CD8-positive, alpha-beta T cell (primary cell): ENCODE measurements at places on chromosomes 1 and 21. TPM values are rescaled to one million over a fixed set of nuclear protein-coding genes. Genes with fewer than 3 reads are reported as not detected.
A peak's percentile ranks its signal among the peaks of the same experiment; 100 is the strongest.

DNA sequence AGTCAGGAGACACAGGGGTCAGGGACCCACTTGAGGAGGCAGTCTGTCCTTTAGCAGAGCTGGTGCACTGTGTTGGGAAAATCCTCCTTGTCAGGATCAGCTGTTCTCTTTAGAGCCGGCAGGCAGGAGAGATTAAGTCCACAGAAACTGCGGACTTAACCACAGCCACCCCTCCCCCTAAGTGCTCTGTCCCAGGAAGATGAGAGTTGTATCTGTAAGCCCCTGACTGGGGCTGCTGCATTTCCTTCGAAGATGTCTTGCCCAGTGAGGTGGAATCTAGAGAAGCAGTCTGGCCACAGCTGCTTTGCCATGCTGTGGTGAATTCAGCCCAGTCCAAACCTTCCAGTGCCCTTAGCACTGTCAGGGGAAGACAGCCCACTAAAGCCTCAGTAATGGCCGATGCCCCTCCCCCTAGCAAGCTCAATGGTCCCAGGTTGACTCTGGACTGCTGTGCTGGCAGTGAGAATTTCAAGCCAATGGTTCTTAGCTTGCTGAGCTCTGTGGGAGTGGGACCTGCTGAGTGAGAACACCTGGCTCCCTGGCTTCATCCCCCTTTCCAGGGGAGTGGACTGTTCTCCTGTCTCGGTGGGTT, 172.8 kb downstream of the ST6GALNAC3 start:
- DNase-seq = no peak

GRCh38 chr1:10604966-10605365, 130.2 kb downstream of the PEX14 start:
- DNase-seq = no peak

DNA sequence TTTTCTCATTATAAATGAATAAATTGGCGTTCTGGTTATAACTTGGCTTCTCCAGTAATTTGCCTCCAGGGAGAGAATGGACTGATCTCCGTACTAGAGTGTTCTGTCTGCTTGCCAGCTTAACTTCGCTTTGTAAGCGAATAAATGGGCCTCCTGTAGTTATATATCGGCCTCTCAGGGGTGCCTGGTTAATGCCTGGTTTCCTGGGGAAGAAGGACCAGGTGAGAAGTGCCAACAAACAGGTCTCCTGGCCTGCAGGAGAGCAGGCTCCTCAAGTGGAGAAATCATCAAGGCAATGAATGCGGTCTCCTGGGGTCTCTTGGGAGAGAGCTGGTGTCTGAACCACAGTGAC, 107.4 kb upstream of the SERBP1 start:
- DNase-seq = no peak

DNA sequence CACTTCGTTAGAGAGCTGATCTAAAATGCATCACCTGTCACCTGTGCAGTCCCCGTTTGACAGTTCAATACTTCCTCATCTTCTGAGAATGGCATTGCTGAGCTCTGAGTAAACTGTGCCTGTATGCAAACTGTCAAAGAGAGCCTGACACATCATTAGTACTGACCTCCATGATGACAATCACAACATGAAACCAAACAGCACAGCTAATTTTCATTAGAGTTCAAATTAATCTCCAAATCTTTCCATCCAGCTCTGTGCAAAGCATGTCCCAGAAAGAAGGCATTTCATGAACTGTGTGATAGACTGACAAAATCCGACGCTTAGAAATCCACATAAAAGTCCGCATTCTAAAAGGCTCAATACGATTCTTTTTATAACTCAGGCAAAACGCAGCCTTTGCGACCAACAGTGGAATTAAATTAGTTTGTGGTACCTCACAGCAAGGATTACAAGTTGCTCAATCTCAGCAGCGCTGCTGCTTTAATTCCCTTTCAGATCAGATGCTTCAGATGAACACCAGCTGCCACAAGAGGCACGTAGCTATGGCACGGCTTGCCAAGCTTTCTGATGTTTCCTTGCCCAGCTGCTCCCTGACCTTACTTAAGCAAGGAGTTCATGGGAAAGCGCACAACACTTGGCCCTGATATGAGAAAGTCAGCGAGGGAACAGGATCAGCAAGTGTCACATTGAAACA, 765.5 kb upstream of the PRMT6 start:
- no peak for DNase-seq

GRCh38 chr21:33355996-33356395, 31.2 kb downstream of the IFNAR1 start:
- no peak for DNase-seq

DNA sequence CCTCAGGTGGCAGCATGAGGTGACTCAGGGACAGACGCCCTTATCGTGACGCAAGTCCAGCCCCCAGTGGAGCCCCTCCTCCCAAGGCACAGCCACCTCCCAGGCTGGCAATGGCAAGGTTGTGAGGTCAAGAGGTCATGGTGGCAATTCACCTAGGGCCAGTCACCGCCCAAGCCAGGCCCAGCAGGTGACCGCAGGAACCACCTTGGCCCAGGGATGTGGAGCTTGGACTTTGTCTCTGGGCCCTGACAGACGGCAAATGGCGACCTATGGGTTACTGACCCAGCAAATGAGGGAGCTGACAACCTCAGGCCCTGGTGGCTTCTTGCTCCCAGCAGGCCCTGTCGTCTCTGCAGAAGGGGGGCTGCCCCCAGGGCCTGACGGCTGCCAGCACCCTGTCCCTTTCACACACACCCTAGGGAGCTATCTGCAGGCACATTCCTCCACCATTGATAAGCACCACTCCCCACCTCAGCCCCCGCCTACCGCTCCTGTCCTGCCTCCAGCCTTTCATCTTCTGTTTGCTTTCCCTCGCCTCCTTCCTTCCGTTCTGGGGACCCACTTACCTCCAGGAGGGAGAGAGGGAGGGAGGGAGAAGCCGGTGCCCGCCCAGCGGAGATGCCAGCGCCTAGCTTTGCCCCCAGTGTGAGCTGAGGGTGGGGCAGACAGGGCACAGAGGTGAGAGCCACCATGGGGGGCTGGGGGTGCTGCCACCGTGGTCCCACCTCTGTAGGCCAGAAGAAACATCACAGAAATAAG, 12.1 kb downstream of the EPHA2 start:
- no peak for DNase-seq

GRCh38 chr1:45009296-45009865, 1.7 kb downstream of the HECTD3 start:
- DNase-seq = no peak

GRCh38 chr1:199010933-199011332, 372.1 kb downstream of the PTPRC start:
- DNase-seq = no peak

DNA sequence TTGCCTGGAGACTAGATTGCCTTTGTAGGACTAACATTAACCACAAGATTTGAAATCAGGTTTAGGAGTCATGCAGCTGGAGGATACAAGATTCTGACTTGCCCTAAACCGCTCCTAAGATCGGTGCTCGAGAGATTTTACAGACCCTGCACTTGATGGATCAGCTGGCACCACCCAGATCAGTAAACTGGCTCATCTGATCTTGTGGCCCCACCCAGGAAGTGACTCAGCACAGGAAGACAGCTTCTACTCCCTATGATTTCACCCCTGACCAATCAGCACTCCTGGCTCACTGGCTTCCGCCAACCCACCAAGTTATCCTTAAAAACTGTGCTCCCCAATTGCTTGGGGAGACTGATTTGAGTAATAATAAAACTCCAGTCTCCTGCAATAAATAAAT, 876 bp upstream of the CATSPERE start:
- no peak for DNase-seq

- DNase-seq = no peak
These were observed 487.5 kb upstream of the CHRM3 start for GRCh38 chr1:238898856-238899255.

DNA sequence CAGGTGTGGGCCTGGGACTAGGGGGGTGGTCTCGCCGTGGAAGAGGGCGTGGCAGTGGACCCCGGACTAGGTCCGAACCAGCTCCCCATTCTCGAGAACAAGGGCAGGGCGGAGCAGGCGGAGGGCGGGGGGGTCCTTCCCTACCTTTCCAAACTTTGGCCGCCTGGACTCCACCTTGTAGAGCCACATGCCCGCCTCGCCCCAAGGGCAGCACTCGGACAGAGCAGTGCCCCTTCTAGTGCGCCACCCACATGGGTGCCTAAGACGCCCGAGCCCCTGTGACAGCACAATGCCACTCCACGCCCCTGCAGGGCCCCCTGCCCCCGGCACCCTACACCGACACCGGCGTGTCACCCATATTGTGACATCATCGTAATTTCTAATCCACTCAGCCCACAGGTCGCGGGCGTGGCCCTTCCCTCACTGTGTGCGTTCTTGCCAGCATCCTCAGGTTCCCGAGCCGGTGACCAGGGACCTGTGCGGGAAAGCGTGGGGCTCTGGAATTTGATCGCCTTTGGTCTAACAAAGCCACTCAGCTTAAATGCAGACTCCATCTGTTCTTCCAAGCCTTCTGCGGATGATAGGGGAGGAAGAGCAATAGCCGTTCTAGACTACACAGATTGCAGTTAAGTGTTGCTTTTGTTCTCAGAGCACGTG, 553 bp upstream of the STMN1 start:
- DNase-seq = peak; percentile 44

DNA sequence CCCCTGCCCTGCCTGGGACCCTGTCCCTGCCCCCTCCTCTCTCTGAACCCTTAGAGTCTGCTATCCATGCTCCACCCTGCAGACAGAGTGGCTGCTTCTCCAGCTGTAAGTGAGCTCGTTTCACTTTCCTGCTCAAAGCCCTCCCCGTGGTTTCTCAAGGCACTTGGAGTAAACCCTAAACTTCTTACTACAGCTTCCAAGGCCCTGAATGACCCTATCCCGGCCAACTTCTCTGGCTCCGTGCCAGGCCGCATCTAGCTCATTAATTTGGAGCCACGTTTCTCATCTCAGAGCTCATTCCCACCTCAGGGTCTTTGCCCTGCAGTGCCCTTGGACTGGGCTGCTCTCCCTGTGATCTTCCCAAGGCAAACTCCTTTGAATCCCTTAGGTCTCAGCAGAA, 235.1 kb upstream of the RUNX1 start:
- no peak for DNase-seq

GRCh38 chr1:46558141-46558963, 6.9 kb upstream of the KNCN start:
- DNase-seq = no peak

GRCh38 chr1:183693521-183693920, 40.4 kb upstream of the APOBEC4 start:
- no peak for DNase-seq

- DNase-seq = no peak
These were observed 648 bp upstream of the DR1 start for GRCh38 chr1:93344886-93345632.

GRCh38 chr21:26835027-26835713, 10.0 kb downstream of the ADAMTS1 start:
- no peak for DNase-seq

DNA sequence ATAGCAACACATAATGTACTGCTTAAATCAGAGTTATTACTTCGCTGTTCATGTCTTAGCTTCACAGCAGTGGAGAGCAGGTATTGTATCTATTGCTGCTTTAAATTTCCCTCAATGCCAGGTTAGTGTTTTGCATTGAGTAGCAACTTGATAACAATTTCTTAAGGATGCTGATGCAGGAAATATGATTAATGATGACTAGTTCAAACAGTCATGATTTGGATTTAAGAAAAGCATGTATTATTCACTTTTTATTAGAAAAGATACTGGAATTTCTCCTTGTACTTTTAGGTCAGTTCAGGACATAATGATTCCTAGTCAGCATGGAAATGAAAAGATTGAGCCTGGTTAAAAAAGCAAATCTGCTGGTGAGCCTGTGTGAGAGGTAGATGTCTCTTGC, 67.2 kb upstream of the ARHGAP29 start:
- DNase-seq = no peak

GRCh38 chr1:219621047-219621786, 8.3 kb upstream of the ZC3H11B start:
- DNase-seq = no peak

- no peak for DNase-seq
These were observed 199.6 kb downstream of the TRABD2B start for GRCh38 chr1:47797575-47797974.

The VANGL1 gene
- total RNA-seq = 0.67 TPM

The ADAMTS1 gene
- not detected for total RNA-seq

The AVPR1B gene
- not detected for total RNA-seq

The TMEM201 gene
- total RNA-seq = 10.7 TPM

The CLDN17 gene
- total RNA-seq = not detected

The RASSF5 gene
- 209 TPM for total RNA-seq
